IMR-90 (cell line): ENCODE measurements at places on chromosomes 2 and 18. TPM values are rescaled to one million over a fixed set of nuclear protein-coding genes. Genes with fewer than 3 reads are reported as not detected.

BIN1 gene
- 18.1 and 19.7 TPM in 2 replicates for total RNA-seq

DNA sequence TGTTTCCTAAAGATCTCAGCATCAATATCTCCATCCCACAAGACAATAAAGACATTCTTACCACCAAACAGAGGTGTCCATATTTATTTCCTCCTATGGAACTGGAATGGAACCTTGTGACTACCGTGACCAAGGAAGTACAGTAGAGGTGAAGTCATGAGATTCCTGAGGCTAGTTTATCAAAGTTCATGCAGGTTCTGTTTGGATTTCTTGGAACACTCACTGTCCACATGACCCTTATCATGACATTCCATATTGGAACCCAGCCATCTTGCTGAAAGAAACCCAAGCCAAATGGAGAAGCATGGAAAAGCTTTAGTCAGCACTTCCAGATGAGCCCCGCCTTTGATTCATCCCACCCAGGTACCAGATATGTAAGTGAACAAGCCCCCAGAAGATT, 516.0 kb upstream of the POU3F3 start:
- no peaks in the 10 kb centered on the region for H3K27me3 ChIP-seq
- H3K4me1 ChIP-seq: no peaks in the 10 kb centered on the region
- H3K27ac ChIP-seq: no peak overlapping the region
- no peaks in the 10 kb centered on the region for H3K36me3 ChIP-seq

PDE1A gene
- total RNA-seq: 0.83 and 0.90 TPM in 2 replicates

CRYGB gene
- total RNA-seq: not detected in 2 replicates

DNA sequence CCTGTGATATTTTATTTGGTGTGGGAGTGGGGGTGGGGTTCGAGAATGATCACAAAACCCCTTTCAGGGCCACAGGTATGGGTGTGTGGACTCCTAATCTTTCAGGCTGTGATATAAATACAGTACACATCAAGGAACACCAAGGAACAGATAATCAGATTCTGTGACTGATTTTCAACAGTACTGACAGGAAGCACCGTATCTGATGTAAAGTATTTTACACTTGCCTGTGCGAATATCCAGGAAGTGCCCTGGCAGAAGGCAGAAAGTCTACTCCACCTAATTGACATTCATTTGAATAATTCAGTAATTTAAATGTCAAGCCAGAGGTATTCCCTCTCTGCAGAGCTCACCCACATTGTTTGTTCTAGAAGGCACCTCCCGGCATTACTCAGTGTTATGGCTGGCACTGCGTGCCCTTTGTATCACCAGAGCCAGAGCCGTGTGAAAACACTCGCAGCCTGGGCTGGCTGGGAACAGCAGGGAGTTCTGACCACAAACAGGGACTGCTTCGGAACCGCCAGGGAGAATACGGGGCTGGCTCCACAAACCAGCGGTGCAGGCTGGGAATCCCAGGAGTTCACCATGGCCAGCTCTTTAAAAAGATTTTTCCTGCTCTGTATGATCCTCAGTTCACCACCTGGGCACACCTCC, 91.8 kb downstream of the ACVR1 start:
- no peak overlapping the region for H3K4me3 ChIP-seq
- peaks cover 14% of the 10 kb centered on the region for H3K4me1 ChIP-seq
- no peak overlapping the region for H3K27ac ChIP-seq
- no peaks in the 10 kb centered on the region for H3K27me3 ChIP-seq
- peak; percentile 21 for DNase-seq
- H3K36me3 ChIP-seq: peaks cover 8% of the 10 kb centered on the region

DNA sequence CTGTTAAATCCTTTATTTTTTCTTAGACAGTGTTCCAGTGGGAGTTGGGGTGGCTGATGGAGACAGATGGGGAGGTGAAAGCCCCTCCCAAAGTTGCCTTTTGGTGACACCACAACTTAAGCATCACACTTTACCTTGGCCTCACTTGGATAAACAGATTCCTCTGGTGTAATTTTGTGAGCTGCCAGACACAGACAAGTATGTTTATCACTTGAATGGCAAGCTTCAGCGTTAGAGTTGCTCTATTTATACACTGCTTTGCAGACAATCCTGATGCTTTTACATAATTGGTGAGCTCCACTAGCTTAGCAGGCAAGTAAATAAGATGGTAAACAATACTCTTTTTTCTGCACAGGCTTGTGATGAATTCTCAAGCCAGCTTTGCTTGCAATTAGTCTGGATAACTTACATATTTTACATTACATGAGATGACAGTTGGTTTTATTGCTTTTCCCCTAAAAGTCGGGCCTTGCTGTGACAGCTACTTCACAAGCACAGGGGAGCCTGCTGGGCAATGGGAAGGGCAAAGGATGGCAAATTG, 226.2 kb downstream of the SLC8A1 start:
- H3K4me3 ChIP-seq: no peak overlapping the region
- no peak for DNase-seq
- H3K27me3 ChIP-seq: no peaks in the 10 kb centered on the region
- H3K4me1 ChIP-seq: peaks cover 5% of the 10 kb centered on the region
- H3K27ac ChIP-seq: no peak overlapping the region

TRPM8 gene
- not detected in 2 replicates for total RNA-seq

DNA sequence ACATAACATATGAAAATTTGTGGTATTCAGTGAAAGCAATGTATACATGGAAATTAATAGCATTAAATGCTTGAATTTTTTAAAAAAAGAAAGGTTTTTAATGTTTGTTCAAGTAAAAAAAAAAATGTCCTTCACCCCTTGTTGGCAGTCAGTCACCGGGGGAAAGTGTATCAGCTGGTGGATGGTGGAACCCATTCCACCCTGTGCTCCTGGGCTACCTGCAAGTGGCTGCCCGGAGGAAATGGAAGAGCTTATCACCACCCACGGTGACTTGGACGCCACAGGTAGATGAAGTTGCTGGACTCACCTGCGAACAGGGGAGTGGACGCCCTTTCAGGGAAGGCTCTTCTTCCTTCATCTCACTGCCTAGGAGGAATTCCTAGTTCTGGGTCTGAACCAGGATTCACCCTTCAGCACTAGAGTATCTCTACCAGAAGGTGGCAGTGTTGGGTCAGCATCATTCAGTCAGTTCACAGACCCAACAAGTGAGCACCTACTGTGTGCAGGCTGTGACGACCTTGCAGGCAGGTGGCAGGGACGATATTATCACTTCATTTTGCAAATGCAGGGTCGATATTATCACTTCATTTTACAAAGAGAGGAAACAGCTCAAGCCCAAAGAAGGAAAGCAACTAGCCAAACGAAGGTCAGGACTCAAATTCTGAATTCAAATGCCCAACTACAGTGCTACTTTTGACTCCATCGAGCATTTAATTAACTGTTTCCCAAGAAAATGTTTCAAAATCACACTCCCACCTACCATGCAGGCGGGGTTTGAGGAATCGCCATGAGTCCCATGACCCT, 35.8 kb downstream of the CIB4 start:
- H3K27me3 ChIP-seq: peaks cover 41% of the 10 kb centered on the region
- no peaks in the 10 kb centered on the region for H3K4me1 ChIP-seq
- H3K27ac ChIP-seq: no peak overlapping the region
- H3K36me3 ChIP-seq: no peaks in the 10 kb centered on the region
- peak; percentile 48 for DNase-seq

DNA sequence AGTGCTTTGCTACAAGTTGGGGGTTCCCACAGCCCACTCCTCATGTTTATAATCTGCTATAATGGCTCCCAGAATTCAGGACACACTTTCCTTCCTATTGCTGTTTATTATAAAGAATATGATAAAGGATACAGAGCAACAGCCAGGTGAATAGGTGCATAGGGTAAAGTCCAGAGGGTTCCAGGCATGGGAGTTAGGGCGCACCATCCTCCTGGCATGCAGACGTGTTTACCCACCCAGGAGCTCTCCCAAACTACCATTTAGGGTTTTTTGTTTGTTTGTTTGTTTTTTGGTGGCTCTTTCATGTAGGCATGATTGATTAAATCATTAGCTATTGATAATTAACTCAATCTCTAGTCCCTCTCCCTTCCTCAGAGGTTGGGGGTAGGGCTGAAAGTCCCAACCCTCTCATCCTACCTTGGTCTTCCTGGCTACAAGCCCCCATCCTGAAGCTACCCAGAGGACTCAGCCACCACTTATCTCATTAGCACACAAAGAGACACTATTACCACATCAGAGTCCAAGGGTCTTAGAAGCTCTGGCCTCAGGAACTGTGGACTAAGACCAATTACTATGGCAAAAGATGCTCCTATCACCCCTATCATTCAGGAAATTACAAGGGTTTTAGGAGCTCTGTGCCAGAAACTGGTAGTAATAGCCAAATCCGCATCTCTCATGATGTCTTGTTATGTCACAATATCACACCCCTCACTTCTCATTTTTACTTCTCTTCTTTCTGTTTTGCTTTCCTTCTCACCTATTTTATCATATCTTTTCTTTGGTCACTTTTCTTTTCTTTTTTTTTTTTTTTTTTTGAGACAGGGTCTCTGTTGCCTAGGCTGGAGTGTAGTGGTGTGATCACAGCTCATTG, 154.9 kb upstream of the TTC39C start:
- no peak for DNase-seq
- H3K27ac ChIP-seq: no peak overlapping the region
- no peak overlapping the region for H3K4me3 ChIP-seq
- H3K36me3 ChIP-seq: no peaks in the 10 kb centered on the region
- H3K27me3 ChIP-seq: no peaks in the 10 kb centered on the region

LIPG gene
- total RNA-seq: under 0.01 TPM in 1 of 2 replicates, not detected in the other

DNA sequence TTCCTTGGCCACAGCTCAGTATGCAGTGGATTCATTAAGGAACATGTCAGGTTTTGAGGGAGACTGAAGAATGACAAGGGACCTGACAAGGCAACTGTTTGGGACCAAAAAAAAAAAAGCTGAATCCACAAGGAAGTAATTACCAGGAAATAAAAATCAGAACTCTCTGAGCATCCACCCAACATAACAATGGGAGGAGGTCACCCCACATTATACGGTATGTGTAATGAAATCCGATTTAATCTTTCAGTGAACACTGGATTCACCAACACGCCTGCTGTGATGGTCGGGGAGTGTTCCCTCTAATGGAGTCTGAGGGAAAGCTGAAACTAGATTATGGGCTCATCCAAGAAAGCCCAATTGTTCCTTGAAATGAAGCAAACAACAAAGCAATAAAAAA, 329.3 kb downstream of the ETAA1 start:
- H3K36me3 ChIP-seq: no peaks in the 10 kb centered on the region
- H3K27ac ChIP-seq: no peak overlapping the region
- no peak overlapping the region for H3K4me3 ChIP-seq
- H3K4me1 ChIP-seq: no peaks in the 10 kb centered on the region
- peaks cover 2% of the 10 kb centered on the region; the same call in 1 of the 2 replicates for H3K27me3 ChIP-seq

DNA sequence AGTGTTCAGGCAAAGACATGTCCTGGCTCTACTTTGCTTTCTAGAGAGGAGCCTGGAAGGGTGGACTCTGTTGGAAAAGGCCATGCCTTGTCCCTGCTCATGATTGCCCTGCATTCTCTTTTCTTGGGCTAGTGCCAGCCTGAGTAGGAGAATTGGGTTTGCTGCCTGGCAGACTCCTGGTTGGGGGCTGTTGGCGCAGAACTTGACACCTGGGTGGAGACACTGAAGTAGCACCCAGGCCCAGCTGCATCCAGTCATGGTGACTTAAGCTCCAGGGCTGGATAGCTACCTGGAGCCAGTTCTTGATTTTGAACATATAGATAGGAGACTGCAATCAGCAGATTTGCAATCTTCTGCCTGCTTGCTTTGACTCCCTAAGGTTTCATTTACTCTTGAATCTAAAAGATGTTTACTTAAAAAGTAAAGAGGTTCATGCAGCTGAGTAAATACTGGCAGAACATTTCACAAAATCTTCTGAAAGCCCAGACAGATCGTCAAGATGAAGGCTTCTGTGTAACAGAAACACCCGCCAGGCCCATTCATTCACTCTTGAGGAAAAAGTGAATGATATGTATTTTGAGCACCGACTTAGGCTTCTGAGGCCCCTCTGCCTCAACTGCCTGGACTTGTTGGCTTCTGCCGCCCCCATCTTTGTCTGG, 38.0 kb upstream of the YWHAQ start:
- H3K4me1 ChIP-seq: peaks cover 16% of the 10 kb centered on the region
- no peaks in the 10 kb centered on the region for H3K27me3 ChIP-seq
- DNase-seq: peak; percentile 57
- H3K4me3 ChIP-seq: no peak overlapping the region
- no peak overlapping the region for H3K27ac ChIP-seq

DNA sequence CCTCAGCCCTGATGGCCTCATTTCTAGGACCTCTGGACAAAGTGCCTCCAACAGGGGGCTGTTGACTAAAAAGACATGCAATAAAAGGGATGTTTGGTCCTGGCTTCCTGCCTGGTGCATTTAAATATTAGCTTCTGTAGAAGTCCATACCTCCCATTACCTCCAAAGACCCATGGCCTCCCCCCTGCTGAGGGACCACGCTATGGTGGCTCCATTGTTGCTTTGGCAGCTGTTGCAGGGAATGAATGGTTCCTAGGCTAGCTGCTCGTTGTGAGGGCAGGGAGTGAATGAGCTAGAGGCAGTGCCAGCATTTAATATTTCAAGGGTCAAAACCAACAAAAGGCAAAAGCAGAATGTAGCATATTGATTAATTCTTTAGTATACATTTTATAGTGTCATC, 285.9 kb downstream of the SLC8A1 start:
- peaks cover 12% of the 10 kb centered on the region for H3K36me3 ChIP-seq
- H3K4me1 ChIP-seq: peaks cover 12% of the 10 kb centered on the region; the same call in 1 of the 2 replicates
- no peak overlapping the region; the same call in 1 of the 2 replicates for H3K27ac ChIP-seq
- no peak for DNase-seq
- H3K27me3 ChIP-seq: no peaks in the 10 kb centered on the region

DNA sequence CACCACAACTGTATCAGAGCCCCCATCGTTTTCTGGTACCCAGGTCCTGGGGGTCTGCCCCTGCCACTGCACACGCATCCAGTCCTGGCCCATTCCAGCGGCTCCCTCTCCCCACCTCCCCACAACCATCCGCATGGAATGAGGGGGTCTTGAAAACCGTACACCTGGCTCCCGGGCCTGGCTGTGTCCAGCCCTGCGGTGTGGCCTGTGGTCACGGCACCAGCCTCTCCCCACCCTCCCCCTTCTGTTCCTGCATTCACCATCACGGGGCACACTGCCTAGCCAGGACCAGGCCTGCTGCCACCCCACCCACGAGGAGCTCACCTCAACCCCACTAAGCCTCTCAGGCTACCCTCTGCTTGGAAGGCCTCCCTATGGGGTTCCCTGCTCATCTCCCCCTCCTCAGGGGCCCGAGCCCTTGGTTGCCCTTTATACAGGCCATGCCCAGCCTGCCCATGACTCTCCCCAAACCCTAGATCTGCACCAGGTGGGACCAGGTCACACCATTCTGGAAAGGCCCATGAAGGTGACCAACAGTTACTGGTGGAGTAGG, 11.4 kb downstream of the GPR35 start:
- no peak overlapping the region for H3K27ac ChIP-seq
- DNase-seq: no peak
- no peak overlapping the region for H3K4me3 ChIP-seq
- peaks cover 12% of the 10 kb centered on the region for H3K27me3 ChIP-seq

- peaks cover 5% of the 10 kb centered on the region; the same call in 1 of the 2 replicates for H3K4me1 ChIP-seq
- H3K27me3 ChIP-seq: no peaks in the 10 kb centered on the region
- H3K27ac ChIP-seq: no peak overlapping the region
Measured at GRCh38 chr18:58714259-58714658, 43.0 kb downstream of the MALT1 start.

POTEJ gene
- not detected in 2 replicates for total RNA-seq
